ENCODE measurements at places on chromosomes 6 and 20. TPM values are rescaled to one million over a fixed set of nuclear protein-coding genes. Genes with fewer than 3 reads are reported as not detected.
A peak's percentile ranks its signal among the peaks of the same experiment; 100 is the strongest.

DNA sequence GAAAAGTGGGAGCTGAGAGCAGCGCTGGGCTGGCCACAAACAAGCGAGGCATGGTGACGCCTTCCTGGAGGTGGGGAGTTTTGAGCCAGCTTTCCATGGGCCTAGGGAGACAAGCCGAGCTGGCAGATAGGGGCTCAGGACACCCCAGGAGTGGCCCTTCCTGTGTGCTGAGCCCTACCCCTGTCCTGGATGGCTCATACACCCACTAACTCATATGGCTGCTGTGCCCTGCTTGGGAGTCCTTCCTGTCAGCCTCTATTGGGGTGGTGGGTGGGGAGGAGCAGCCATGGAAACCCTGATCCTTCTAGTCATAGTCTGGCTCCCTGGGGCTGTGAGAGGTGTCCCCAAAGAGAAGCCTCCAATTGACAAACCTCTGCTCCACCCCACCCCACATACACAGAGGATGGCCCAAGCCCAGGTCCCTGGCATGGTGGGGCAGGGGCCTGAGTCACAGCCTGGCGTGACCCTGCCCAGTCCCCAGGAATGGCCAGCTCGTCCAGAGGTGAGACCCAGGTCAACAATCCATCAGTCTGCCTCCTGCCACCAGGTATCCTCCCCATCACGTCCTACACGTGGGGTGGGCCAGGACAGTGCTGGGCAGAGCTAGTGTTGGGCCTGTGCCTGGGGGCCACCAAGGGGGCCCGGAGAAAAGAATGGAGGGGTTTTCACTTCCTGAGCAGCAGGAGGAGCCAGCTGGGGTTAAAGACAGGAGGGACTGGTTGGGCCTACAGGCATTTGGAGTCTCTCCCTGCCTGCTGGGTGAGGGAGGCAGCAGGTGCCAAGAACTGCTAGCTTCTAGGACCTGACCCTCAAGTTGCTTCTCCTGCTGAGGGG lies 52.2 kb downstream of the MRPL14 start:
- DNase-seq: peak; percentile 29

DNA sequence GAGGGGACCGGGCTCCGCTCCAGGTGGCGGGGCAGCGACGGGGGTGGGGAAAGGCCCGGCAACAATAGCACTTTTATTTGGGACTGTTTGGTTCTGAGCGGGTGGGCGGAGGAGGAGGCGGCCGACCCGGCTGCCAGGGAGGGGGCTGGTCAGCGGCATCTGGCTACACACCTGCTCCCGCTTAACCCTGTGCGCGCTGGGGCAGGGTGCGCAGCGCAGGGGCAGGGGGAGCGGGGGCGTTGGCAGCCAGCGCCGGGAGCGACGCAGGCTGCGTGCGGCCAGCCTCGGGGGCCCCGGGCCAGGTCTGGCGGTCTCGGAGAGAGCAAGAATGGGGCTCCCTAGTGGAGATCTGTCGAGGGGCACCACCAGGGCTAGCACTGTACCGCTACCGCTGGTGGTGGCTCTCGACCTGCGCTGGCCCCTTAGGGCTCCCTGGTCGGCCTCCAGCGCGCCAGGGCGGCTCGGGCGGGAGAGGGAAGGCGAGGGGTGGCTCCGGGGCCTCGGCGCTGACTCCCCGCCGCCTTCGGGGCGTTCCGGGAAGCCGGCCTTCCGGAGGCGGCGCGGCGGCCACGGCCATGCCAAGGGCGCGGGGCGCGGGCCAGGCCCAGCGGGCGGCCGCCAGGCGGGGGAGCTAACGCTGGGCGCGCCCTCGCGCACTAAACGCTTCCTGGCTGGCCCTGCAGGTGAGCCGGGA lies 92.4 kb downstream of the NCR2 start:
- peak; percentile 75 for DNase-seq

DNA sequence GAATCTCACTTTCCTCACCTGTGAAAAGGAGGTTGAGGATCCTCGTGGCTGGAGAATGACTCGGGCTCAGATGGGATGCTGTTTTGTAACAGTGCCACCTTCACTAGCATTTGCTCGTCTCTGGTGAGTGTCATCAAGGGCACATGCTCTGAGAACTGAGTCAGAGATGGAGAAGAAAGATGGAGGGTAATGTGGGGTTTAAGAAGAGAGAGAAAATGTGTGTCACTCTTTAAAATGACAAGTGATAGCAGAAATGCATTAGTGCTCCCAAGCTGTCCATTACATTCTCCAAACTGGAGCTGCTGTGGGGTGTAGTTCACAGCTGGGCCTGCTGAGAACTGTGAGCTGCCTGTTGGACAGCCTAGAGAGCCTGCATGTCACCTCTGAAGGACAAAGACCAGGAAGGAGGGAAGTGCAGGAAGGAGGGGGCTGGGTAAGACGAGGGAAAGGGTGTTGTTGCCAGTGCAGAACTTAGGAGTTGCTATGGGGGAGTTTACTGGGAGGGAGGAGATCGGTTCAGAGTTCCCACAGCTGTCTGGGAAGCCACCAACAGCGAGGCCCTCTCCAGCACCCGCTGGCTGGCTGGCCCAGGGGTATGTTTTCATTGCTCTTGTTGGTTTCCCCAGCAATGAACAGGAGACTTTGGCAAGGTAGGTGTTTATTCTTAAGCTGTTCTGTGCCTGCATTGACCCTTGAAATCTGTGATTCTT lies 19.8 kb downstream of the GMPR start:
- no peak for DNase-seq

The DEFB132 gene
- not detected for polyA plus RNA-seq

DNA sequence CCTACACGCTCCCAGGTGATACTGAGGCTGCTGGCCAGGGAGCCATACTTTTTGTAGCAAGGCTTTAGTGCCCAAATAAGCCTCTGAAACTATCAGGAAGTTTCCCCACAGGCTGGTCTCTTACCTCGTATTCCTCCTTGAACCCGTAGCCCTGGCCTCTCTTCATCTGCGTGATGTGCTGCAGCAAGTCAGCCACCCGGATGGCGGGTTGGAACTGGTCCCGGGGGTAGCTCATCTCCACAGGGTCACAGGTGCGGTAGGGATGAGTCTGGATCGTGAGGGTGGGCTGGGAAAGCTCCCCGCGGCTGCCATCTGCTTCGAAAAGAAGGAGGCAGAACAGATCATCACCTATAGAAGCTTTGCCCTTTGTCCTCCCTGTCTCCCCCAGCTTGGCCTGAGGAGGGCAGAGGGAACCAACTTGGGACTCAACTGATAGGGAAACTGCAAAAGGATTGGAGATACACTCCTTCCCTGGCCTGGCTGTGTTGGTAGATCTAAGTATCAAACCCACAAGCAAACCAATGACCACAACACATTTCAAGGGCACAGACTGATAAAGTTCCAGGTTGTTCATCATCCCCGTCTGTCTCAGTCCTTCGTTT lies 543.2 kb upstream of the CHD6 start:
- no peak for DNase-seq

The CYP24A1 gene
- polyA plus RNA-seq: not detected

DNA sequence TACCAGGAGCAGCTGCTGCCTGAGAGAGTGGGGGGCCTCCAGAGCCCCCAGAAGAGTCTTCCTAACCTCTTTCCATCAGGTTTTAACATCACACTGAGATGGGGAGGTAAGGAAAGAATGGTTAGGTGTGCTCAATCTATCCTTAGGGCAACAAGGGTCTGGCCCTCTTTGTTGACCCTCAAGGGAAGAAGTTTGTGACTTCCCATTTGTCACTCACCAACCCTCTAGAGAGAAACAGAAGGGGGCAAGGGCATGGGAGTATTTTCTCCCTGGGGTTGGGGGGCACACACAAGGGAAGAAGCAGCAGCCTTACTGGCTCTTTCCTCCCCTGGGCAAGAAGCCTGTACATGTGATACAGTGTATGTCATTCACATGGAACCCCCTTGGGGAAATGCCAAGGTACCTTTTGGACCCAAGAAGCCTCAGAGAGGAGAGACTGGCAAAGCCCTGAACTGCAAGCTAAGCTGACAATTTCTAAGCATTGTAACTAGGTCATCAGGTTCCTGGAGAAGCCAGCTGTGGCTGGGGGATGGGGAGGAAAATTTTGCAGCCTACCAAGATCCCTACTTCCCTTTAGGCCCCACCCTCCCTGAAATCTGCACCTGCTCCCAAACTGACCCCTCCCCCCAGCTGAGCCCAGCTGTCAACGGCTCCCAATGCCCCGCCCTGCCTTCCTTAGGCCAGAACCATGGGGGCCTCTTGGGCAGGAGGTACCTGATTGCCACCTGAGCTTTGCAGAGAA lies 14.5 kb downstream of the BCL2L1 start:
- DNase-seq: peak; percentile 68

The GNL1 gene
- polyA plus RNA-seq: 54.9 TPM

GRCh38 chr6:19160081-19160730 lies 677.0 kb upstream of the ID4 start:
- no peak for DNase-seq

DNA sequence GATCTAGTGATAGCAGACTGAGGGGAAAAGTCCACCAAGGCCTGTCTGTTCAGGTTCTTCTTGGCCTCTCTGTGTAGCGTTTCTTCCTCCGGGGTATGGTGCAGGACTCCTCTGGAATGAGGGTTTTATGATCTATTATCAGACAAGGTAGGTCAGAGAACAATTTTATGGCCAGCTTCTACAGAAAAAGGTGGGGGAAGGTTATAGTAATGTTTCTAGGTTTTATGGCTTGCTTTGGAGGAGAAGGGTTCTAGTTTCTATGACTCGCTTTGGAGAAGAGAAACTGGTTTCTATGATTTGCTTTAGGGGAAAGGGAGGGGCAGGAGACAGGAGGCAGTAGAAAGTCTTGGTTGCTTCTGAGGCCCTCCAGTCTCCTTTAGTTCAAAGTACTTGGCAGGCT lies 144.8 kb upstream of the LAMA2 start:
- peak; percentile 80 for DNase-seq

The WASF1 gene
- polyA plus RNA-seq: 11.2 TPM

The MRAP2 gene
- polyA plus RNA-seq: 1.7 TPM

The IDH3B gene
- polyA plus RNA-seq: 124 TPM

DNA sequence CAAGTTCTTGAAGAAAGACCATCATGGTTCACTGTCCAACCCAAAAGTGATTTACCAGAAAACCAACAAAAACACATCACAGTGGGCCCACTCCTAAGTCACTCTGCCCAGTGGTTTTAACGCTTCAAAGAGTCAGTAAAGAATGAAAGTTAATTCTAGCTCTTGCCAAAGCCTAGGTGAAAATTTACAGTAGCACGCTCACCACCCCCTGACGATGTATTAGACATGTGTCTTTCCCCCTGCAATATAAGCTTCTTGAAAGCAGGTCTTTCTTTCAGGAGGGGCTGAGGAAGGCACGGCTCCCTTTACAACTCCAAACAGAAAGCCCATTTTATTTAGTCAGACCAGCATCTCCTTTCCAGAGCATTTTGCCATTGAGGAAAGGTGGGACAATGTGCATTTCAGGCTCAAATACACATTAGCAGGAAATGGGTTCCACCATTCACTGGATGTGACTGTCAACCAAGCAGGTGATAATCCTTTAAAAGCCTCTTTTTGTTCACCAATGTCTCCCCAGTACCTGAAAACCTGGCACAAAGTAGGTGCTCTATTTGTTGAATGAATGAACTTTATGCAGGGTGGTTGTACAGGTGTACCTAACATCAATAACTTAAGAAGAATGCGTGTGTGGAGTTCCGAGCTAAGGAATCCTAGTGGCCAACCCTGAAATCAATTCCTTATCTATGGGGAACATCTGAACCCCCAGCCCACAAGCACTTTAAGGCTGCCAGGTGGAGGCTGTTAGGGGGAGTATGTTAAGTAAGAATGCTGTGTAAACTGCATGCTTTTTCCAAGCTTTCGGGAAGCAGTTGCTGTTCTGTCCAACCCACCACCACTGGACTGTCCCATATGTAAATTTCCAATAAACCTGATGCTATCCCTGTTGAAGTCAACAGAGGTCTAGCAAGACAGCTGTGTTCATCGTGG lies 11.4 kb downstream of the EZR start:
- no peak for DNase-seq

DNA sequence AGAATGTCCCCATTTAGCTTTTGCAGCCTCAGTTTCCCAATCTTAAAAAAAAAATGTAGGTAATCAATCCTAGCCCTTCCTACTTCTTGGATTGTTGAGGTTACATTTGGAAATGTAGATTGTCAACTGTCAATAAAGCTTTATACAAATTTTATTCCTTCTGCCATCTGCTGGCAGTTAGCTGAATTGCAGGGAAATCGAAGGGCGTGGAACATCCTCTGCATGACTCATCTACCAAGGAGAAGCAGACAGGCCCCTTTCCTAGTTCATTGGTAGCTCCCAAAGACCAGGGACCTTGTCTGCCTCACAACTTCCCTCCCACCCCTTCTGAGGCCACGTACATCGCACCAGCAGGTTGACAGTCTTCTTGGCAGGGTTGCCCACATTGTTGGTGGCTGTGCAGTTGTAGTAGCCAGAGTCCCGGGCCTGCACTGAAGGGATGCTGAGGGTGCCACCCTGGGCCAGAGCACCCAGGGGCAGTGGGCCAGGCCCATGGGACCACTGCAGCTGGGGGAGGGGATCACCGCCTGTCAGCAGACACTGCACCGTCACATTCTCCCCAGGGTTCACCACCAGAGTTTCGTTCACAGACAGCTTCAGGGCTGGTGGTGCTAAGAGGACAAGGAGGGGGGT lies 43.6 kb downstream of the MDGA1 start:
- DNase-seq: no peak

DNA sequence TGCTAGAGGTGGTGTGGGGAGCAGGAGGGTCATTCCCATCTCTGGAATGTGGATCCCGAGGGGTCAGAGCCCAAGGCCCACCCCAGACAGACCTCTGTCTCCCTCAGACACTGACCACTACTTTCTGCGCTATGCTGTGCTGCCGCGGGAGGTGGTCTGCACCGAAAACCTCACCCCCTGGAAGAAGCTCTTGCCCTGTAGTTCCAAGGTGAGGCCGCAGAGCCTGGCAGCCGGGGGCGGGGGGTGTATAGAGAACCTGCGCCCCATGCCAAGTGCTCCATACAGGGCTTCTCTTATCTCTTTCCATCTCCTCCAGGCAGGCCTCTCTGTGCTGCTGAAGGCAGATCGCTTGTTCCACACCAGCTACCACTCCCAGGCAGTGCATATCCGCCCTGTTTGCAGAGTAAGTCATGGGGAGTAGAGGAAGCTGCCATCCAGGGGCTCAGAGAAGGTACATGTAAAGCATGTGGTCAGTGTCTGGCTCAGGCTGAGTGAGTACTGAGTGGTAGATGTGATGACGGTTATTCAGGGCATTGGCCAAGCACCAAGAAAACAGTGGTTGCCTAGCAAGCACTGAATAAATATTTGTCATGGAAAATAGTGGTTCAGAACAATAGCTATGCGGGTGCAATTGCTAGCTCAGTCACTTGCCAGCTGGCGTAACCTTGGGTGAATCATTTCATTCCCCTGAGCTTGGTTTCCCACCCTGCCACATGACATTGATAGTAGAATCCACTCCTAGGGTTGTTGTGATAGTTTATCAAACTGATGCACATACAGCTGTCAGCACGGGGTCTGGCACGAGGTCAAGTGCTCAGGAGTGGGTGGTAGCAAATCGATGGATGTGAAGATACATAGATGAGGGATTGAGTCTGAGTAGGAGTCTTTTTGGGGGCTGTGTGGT lies 3.5 kb downstream of the PIGT start:
- DNase-seq: peak; percentile 27

- DNase-seq: no peak
Measured at GRCh38 chr20:16898433-16898832, 150.3 kb downstream of the OTOR start.

The RBPJL gene
- polyA plus RNA-seq: not detected

GRCh38 chr6:9316831-9317230 lies 881.5 kb upstream of the SLC35B3 start:
- DNase-seq: no peak

- no peak for DNase-seq
Measured at GRCh38 chr6:127520066-127520465, 931 bp upstream of the MTCL3 start.
